Fibroblast of skin of scalp (primary cell): ENCODE measurements at places on chromosomes 12 and 14.

- DNase-seq: no peak
These were observed 115.0 kb upstream of the NPAS3 start for GRCh38 chr14:32823706-32824105.

DNA sequence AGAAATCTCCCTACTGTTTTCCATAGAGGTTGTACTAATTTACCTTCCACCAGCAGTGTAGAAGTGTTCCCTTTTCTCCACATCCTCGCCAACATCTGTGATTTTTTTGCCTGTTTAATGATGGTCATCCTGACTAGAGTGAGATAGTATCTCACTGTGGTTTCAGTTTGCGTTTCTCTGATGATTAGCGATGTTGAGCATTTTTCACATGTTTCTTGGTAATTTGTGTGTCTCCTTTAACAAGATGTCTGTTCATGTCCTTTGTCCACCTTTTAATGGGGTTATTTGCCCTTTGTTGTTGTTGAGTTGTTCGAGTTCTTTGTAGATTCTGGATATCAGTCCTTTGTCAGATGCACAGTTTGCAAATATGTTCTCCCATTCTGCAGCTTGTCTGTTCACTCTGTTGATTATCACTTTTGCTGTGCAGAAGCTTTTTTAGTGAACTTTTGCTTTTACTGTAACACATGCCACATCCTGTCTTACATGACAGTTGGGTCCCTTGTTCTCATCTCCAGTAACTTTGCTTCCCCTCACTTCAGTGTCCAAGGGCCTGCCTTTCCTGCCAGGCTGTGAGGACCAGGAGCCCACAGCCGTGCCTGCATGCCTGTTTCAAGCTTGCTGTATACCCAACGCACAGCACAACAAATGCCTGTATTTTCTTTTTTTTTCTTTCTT is 64.9 kb downstream of the SPRING1 start:
- DNase-seq: no peak

DNA sequence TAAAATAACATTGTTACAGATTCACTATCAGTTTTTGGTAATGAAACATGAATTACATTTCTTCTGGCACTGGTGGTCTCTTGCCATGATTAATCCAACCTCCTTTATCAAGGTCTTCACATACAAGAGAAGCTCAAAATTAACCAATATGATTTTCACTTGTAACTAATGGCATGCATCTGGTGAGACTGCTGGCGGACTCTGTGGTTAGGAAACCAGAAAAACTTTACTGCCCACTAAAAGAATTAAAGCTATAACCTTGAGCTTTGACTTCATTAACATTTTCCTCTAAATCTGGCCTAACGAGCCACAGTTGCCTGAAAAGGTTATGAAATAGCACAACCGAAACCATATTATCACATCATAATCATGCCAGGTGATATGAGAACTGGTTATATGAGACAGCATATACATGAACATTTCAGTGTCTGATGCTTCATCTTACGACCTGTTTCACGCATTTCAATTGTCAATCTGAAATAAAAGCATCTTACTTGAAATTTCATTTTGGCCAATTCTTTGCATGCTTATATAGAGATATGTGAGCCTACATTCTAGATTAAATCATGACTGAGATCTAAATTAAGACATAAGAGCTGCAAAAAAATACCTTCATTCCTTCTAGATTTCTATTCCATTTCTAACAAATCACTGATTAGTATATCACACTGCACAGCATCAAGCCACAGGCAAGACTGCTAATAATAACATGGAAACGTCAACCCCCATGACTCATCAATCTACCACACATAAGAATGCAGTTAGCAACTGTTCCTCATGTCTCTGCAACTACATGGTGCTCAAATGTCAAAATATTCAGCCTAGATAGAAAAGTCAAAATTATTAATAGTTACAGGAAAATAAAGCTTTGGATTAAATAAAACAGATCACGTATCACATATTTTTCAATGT is 89.3 kb downstream of the OSBPL8 start:
- DNase-seq: peak; percentile 94

DNA sequence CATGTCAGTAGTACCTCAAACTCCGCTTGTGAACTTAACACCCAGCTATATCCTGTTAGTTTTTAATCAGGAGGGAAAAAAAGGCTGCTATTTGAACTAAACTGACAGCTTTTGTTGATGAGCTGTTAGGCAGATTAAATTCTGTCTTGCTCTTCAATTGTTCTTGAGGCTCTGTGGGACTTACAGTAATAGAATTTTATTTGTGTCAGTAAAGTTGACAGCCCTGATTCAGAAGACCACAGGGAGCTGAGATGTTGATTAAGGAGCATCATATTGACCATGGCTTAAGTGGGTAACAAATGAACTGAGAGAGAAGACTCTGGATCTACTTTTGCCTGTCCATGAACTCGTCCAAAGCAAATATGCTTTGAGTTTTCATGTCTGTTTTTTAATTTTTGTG is 622.9 kb downstream of the DIO2 start:
- DNase-seq: no peak

DNA sequence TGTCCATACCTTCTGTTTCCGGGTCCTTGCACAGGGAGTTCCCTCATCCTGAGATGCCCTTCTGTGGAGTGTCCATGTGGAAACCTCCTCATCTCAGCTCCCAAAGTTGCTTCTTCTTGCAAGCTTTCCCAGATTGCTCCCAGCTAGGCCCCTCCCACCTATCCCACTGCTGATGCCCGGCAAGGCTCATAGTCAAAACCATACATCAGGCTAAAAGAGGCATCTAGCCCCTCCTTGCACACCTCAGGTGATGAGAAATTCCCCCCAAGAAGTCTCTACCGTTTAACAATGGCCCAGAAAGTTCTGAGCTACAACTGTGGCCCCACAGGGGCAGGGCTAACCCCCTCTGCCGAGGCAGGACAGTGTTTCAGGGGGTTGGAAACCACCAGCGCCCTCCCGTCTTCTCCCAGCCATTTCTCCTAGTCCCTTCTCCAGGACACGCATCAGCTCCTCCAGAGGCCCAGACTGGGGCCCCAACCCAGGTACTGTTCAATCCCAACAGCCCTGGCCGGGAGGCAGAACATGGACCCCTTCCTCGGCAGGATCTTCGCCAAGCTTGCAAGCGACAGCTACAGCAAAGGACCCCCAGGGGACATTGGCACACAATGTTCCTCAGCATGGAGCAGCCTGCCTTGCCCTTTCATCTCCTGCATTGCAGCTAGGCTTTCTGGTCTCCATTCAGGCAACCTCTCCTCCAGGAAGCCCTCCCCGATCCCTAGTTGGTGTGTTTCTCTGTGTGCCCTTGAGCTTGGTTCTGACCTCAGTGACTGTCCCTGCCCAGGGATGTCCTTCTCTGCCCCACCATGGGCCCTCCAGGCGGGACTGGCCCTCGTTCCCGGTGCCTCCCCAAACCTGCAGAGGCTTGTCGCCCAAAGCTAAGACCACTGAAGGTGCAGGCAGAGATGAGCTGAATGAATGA is 4.5 kb upstream of the BEGAIN start:
- DNase-seq: no peak

DNA sequence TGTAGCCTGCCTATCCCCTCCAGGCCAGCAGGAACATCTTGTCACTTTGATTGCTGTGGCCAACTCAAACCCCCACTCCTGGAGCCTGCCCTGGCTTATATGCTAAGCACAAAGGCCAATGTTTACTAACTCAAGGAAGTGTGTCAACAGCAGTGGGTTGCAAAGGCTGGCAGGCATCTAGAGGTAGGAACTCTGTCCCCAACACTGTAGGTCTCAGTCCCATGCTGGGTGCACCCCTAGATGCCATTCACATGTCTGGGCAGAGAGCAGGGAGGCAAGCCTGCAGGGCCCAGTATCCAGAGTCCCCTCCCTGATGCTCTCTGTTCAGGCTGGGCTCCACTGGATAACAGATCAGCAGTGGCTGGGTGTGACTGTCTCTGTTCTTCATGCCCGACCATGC is 1.6 kb upstream of the HPD start:
- DNase-seq: no peak

GRCh38 chr12:10690906-10691305 is 17.1 kb upstream of the STYK1 start:
- DNase-seq: peak; percentile 19

DNA sequence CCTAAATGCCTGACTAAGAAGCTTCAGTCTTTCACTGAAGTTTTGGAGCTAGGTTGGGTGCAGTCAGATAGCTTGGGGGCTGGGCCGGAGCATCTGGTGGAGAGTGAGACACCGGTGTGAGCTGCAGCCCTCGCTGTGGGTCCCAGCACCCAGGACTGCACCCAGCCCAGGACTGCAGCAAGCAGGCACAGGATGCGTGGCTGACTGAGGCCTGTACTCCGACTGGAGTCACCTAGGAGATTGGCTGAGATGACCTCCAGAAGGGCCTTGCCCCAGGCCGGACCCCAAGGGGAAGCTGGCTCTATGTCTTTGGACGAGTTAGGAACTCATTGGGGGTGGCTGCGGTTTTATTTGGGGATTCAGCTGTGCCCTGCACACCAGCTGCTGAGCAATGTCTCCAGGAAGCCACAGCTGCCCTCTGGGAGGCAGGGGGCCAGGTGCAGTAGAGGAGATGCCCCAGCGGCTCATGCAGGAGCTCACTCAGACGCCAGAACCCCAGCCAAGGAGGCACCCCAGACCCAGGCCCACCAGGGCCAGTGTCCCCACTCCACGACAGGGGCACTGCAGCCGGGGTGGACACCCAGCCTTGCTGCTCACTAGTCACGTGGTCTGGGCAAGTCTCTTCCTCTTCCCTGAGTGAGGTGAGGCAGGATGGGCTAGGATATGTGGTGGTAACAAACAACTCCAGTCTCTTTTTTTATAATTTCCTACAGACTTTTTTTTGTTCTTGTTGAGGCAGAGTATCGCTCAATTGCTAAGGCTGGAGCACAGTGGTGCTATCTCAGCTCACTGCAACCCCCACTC is 31.8 kb upstream of the RCOR1 start:
- DNase-seq: no peak

DNA sequence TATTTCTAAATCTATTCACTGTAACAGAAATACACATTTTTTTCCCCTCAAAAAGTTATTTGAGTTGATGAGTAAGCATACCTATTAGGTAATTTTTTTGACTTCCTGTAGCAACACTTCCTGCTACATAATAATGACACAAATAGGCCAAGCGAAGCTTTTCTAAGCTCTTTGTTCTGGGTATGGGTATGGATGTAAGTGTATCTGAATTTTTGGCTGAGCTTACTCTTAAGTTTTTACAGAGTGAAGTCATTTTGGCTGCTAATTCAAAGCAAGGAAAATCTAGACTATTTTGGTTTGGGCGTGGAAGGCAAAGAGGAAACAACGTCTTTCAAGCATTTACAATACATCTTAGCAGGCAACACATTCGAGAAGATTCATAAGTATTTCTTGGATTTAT is 1206.0 kb upstream of the FLRT2 start:
- peak; percentile 19 for DNase-seq

- no peak for DNase-seq
These were observed 189.5 kb upstream of the PLEKHG7 start for GRCh38 chr12:92513231-92513730.

DNA sequence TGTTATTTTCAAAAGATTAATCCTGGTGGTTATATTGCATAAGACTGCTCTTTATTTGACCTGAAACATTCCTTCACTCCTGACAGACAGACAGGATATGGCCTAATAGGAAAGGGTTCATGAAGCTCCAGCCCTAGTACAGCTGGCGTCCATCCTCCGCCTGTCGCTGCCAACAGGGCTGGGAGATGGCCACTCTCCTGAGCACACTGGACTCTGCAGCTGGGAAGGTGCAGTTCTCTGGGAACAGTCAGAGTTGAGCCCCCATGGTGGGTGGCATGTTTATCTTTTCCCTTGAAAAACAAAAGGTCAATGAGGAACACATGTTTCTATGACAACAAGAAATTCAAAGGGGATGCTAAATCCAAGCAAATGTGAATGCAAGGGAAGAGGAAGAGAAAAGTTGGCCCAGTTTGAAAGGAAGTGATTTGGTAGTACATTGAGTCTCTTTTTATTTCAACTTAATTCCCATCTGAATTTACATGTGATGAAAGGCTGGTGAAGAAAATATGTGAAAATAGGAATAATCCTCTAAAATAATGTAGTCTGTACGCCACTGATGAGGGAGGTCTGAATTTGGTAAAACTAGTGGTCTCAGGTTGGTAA is 89.9 kb upstream of the DCN start:
- no peak for DNase-seq

- peak; percentile 6 for DNase-seq
These were observed 1134.6 kb downstream of the BCL11B start for GRCh38 chr14:98137131-98138025.

DNA sequence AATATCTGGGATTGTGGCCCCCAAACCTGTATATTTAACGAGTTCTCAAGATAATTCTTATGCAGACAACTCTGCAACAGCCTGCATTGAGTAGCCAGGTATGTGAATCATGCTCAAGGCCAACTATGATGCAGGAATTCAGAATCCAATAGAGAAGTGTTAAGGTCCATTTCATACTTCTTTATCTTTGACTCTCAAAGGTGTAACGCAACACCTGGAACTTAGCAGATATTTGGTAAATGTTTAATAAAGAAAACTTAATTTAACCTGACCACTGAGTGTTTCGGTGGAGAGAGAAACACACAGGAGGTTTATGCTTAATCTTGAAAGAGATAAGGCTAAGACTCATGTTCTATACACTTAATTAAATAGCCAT is 156.5 kb upstream of the PLEKHG7 start:
- no peak for DNase-seq

DNA sequence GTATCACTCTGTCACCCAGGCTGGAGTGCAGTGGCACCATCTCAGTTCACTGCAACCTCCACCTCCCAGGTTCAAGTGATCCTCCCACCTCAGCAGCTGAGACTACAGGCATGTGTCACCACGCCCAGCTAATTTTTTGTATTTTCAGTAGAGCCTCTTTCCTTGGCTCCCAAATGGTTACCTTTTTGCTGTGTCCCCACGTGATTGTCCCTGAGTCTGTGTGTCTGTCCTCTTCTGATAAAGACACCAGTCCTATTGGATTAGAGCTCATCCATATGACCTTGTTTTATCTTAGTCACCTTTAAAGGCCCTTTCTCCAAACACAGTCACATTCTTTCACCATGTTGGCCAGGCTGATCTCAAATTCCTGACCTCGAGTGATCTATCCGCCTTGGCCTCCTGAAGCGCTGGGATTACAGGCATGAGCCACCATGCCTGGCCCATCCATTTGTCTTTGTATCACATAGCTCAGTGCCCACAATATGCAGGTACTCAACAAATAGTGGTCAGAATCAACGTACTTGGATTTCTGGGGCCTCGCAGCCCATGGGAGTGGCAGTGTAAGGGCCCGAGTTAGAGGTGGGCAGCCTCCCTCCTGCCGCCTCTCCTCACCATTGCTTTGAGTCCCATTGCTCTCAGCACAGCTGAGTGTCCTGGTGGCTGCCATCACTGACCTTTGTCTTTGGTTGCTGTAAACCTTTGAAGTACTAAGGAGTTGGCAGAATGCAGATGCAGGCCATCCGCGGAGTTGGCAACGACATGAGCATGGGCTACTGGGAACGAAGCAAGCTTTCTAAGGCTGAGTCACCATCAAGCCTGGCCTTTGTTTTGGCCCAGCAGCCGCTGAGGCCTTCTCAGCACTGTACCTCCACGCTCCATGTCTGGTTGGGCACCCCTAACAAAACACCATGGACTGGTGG is 9.3 kb downstream of the TPCN1 start:
- DNase-seq: no peak

- DNase-seq: no peak
These were observed 22.2 kb downstream of the SFSWAP start for GRCh38 chr12:131732996-131733615.

GRCh38 chr12:98895086-98895651 is 250.1 kb downstream of the APAF1 start:
- DNase-seq: no peak

- DNase-seq: no peak
These were observed 33.5 kb downstream of the RHOJ start for GRCh38 chr14:63237791-63238190.
